ENCODE measurements at places on chromosomes 4 and X.

- peak; percentile 51 for DNase-seq
These were observed 18.3 kb downstream of the GAB3 start for GRCh38 chrX:154732421-154733065.

GRCh38 chr4:37983951-37984350 is 23.8 kb downstream of the PTTG2 start:
- DNase-seq = no peak

DNA sequence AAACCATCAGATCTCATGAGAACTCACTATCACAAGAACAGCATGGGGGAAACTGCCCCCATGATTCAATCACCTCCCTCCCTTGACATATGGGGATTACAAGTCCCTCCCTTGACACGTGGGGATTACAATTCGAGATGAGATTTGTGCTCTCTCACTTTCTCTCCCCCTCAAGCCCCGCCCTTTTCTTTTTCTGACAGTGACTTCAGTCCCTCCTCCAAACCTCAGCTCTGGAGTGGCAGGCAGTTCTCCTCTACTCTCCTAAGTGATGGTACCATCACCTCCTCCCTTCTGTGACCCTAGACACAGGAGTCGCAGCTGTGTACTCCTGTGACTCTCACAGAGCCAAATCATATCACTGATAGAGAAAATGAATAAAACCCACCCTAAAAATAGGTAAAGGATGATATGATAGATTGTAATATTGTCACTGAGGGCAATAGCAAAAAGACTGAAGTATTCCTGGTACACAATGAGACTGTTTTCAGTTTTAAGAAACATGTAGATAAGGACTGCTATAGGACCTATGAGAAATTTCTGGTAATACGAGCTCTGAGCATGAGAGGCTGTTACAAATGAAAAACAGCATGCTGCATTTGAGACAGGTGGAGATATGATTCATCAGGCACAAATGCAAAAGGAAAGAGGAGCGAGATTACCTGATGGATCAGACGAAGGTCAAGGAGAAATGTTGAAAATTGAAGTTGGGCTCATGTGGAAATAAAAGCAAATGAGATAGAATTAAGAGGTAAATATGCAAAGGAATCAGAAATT is 101.2 kb upstream of the CBLL2 start:
- DNase-seq = peak; percentile 3

- DNase-seq = no peak
These were observed 9.7 kb upstream of the TENM3 start for GRCh38 chr4:182233310-182234090.

GRCh38 chr4:27003642-27004113 is 143.0 kb downstream of the STIM2 start:
- DNase-seq = no peak

- DNase-seq = no peak
These were observed 70.9 kb upstream of the ENPP6 start for GRCh38 chr4:184288451-184289178.

- no peak for DNase-seq
These were observed at the start of gene NAP1L2 for GRCh38 chrX:73214426-73215094. NAP1L2 (minus strand) TSS chrX:73214851; CDS start chrX:73214492, 359 bp downstream.

- no peak for DNase-seq
These were observed 13.1 kb upstream of the KIAA0232 start for GRCh38 chr4:6769233-6769988.

DNA sequence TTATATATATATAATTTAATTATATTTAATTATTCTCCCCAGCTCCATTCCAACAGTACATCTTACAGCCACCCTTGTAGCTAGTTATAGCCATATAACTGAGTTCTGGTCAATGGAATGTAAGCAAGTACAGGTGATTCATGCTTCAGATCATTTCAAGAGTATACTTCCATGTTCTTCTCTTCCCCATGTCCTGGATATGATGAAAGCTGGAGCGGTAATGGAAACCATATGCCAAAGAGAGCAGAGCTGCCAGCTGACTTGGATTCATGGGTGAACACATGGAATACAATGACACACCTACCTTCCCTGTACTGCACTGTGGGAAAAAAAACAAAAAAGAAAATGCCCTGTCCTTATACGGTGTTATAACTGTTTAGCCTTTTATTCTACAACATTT is 17.5 kb upstream of the CORIN start:
- no peak for DNase-seq

- no peak for DNase-seq
These were observed 1.5 kb downstream of the TMEM271 start for GRCh38 chr4:574346-575161.

- no peak for DNase-seq
These were observed 900 bp downstream of the CTAG2 start for GRCh38 chrX:154652311-154653047.

DNA sequence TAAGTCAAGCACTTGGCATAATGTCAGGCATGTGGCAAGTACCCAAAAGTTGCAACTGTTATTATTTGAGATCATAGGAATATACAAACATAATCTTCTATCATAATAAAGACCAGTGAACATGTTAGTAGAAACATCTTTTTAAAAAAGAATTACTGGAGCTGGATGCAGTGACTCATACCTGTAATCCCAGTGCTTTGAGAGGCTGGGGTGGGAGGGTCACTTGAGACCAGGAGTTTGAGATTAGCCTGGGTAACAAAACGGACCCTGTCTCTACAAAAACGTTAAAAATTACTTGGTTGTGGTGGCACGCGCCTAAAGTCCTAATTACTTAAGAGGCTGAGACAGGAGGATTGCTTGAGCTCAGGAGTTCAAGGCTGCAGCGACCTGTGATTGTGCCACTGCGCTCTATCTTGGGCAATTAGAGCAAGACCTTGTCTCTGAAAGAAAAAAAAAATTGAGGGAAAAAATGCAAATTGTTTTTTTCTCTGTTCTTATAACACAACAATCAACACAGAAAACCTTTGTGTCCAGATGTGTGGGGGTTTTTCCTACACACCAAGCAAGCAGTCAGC is 284.3 kb downstream of the ARHGAP10 start:
- no peak for DNase-seq

GRCh38 chr4:128513664-128514484 is 226.3 kb upstream of the PGRMC2 start:
- DNase-seq = no peak

- DNase-seq = no peak
These were observed 60.4 kb upstream of the BCOR start for GRCh38 chrX:40158036-40158706.

GRCh38 chr4:25956260-25956659 is 42.2 kb downstream of the SMIM20 start:
- no peak for DNase-seq

GRCh38 chr4:52873191-52873590 is 11.1 kb downstream of the RASL11B start:
- no peak for DNase-seq

DNA sequence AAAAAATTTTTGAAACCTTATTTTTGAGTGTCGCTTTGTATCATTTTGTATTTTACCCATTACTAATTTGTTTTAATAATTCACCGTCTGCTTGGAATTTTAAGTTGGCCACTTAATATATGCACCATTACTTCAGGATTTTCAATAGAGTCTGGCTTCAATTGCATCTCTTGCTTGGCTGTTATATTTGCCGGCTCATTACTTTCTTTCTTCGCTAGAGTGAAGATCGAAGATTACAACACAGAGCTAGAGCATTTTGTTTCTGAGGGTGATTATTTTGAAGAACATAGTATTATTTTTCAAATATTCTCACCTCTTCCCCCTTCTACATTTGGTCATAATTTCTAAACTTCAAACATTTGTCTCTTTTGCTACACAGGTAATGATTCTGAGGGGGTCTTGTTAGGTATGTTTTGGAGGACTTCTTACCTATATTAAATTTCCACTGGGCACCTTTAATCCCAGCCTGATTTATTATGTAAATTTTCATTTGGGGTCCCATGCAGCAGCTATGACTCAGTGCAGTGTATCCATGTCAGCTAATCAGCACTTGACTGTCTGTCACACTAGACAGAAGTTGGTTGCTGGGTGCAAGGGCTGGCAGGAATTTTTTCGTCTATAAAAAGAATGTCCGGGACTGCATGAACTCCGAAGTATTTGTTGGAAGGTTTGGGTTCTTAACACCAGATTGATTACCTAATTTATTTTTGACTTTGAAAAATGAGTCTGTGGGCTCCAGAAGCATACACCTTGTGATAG is 18.6 kb downstream of the TBC1D1 start:
- DNase-seq = no peak

DNA sequence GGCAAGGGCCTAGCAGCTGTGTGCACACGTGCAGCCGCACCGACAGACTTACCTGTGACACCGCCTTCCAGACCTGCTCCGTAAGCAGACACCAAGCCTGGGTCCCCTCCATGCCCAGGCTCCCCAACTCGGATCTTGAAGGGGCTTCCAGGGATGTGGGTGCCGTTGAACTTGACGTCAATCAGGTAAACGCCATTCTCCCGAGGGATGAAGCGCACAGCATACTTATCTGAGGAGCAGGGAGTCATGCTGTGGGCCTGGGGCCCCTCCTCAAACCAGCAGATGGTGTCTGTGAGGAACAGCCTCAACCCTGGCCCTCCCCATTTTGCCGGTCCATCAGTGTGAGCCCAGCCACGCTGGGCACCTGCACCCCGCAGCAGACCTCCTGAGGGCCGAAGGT is 24.5 kb downstream of the FLNA start:
- no peak for DNase-seq

GRCh38 chr4:88178626-88179231 is 20.3 kb upstream of the ABCG2 start:
- no peak for DNase-seq

DNA sequence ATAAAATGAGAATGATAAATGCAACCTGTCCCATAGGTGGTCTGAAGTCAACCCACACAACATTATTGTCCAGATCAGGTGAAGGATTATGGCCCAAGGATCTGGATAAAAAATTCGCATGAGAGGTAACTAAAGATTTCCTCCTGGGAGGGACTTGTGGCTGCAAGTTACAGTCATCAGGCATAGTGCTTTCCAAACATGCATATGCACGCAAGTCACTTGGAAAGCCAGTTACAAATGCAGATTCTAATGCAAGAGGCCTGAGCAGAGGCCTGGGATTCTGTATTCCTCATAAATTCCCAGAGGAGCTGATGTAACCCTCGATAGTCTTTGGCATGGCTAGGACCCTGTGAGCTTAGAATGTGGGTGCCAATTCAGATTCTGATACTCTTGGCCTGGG is 21.1 kb downstream of the HS3ST1 start:
- no peak for DNase-seq

Data from NCI-H226 (cell line).